ENCODE measurements at places on chromosomes 6 and 20. TPM values are rescaled to one million over a fixed set of nuclear protein-coding genes. Genes with fewer than 3 reads are reported as not detected.

DNA sequence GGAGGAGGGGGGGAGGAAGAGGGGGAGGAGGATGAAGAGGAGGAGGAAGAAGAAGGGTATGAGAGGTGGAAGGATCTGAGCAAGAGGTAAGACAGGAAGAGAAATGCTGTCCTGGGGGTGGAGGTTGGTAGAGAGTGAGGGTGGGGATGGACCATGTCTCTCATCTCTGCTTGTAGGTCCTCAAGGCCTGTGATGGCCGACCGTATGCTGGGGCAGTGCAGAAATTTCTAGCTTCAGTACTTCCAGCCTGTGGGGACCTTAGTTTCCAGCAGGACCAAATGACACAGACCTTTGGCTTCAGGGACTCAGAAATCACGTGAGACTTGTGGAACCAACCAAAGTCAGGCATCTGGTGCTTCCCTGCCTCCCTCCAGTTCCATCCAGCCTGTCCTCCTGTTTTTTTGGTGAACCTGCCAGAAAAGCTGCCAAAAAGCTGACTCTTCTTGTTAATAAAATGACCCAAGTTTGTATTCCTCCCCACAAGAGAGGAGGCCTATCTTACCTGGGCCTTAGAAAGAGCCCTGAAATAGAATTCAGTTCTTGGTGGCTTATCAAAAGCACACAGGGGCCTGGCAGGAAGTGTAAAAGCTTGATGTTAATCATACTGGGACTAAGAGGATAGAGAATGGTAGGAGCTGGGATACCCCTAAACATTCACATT is 2.5 kb upstream of the C4A start:
- H3K4me1 ChIP-seq = no peaks in the 10 kb centered on the region
- H3K27ac ChIP-seq = peak overlapping the region; percentile 6
- H3K27me3 ChIP-seq = no peaks in the 10 kb centered on the region
- no peak for DNase-seq

DNA sequence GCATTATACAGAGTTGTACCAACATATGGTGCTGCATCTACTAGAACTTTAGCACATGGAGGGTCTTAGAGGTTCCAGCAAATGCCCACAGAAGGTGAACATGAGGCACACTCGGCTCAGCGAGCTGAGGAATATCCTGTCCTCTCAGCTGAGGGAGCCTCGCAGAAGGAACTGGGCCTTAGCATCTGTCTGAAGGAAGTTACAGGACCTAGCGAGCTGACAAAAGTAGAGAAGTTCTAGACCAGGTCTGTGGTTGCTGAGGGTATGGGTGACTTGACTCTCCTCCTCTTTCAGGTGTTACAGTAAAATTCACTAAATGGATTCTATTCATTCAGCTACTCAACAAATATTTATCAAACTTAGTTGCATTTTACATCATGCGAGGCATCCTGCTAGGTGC is 157.2 kb downstream of the ZDHHC14 start:
- no peaks in the 10 kb centered on the region for H3K36me3 ChIP-seq
- peaks cover 16% of the 10 kb centered on the region for H3K4me1 ChIP-seq
- no peak for DNase-seq

GRCh38 chr20:46694484-46694883 is 5.2 kb upstream of the TP53RK start:
- no peaks in the 10 kb centered on the region for H3K27me3 ChIP-seq
- no peak overlapping the region for H3K4me3 ChIP-seq
- no peaks in the 10 kb centered on the region for H3K36me3 ChIP-seq
- peaks cover 20% of the 10 kb centered on the region for H3K4me1 ChIP-seq
- no peak for DNase-seq
- H3K27ac ChIP-seq = no peak overlapping the region

DNA sequence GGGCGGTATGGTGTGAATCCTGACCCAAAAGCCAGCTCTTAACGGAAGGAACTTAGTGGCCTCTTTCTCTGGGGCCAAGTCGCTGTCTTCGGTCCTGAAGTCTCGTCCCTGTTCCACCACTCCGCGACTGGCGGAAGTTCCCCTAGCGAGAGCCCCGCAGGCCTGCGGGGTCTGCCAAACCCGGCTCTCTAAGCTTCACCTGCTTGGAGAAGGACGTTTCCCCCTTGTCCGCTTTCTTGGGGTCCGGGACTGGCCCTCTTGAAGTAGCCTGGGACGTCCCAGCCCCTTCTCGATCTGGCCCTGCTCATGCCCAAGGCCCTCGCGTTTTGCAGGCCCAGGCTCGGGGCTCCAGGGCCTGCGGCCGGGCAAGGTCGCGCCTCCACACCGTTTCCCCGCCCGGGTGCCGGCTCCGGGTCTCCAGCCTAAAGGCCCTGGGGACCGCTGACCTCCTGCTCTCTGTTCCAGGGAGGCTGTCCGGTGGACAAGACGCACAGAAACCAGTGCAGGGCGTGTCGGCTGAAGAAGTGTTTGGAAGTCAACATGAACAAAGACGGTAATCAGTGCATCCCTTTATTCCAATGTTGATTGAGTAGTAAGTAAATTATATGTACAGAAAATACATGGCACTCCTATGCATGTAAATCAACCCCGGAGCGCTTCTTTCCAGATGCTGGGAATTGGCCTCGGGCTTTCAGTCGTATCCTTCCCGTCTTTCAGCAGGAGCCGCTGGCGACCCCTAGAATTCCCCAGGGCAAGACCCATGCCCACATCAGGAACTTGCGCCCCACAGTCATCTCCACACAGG is 8.8 kb downstream of the NR2E1 start:
- H3K4me3 ChIP-seq = no peak overlapping the region
- DNase-seq = no peak
- H3K36me3 ChIP-seq = no peaks in the 10 kb centered on the region
- no peak overlapping the region for H3K27ac ChIP-seq

SRC gene
- 28.1 TPM for total RNA-seq

DNA sequence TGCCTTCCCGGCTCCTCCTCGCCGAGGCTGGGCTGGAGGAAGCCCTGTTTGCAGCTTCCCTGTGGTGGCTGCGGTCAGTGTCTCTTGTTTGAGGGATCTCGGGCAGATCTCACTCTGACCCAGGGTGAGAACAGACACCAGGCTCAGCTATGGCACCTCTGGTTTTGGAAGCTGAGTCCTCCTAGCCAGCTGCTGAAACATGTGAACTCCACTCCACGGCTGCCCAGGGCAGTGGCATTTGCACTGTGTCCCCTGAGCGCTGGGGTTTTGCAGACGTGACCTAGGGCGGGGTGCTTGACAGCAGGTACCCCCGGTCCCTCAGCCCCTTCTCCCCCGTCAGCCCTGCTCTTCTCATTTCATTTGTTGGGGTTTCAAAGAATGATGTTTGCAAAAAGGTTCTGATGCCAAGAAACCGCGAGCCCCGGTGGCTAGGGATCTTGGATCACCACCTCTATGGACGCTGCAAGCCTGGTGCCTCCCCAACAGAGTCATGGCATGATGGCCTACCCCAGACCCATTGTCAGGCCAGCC is 55.0 kb upstream of the DACT2 start:
- H3K27ac ChIP-seq = no peak overlapping the region
- no peak for DNase-seq
- H3K4me3 ChIP-seq = no peak overlapping the region

PNPLA1 gene
- not detected for total RNA-seq

- H3K4me3 ChIP-seq = no peak overlapping the region
- no peak for DNase-seq
- no peak overlapping the region for H3K27ac ChIP-seq
- no peaks in the 10 kb centered on the region for H3K36me3 ChIP-seq
- peaks cover 73% of the 10 kb centered on the region for H3K27me3 ChIP-seq
Observed at GRCh38 chr6:103404799-103405198, 1454.9 kb downstream of the HACE1 start.

- DNase-seq = no peak
- H3K27me3 ChIP-seq = no peaks in the 10 kb centered on the region
- H3K4me1 ChIP-seq = peaks cover 4% of the 10 kb centered on the region
- H3K27ac ChIP-seq = no peak overlapping the region
Observed at GRCh38 chr6:56357616-56358373, 110.4 kb upstream of the COL21A1 start.

DNA sequence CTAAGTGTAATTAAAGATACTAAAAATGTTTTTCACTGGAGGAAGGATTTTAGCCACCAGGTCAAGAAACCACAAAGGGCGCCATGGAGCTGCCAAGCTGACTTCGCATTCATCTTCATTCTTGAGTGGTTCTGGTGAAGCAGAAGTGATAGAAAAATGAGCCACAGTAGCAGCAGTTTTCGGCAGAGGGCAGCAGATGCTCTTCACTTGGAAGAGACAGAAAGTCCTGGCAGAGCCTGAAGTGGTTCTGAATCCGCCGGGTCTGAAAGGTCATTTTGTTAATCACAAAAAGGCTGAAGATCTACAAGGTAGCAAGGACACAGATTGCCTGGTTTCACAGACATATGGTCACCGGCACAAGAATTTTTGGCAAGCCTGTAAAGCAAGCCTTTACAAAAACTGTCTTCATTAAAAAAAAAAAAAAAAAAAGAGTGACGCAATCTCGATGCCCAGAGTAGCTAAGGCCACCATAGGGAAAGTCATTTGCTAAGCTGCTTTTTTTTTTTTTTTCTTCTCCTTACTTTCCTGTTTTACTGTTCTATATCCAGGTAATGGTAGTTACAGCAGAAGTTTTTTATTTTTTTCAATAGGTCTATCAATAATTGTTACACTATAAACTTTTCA is 345.1 kb upstream of the AGPAT4 start:
- H3K4me3 ChIP-seq = peak overlapping the region; percentile 49
- no peak overlapping the region for H3K27ac ChIP-seq
- no peaks in the 10 kb centered on the region for H3K27me3 ChIP-seq
- peak; percentile 76 for DNase-seq

GRCh38 chr20:36092398-36093024 is 62.0 kb upstream of the EPB41L1 start:
- no peaks in the 10 kb centered on the region for H3K27me3 ChIP-seq
- H3K36me3 ChIP-seq = no peaks in the 10 kb centered on the region

All from MCF 10A (cell line).